ENCODE measurements at places on chromosomes 1 and 21.
A peak's percentile ranks its signal among the peaks of the same experiment; 100 is the strongest.

- no peak for DNase-seq
These were observed 145.0 kb upstream of the ZC3H11B start for GRCh38 chr1:219757890-219758289.

DNA sequence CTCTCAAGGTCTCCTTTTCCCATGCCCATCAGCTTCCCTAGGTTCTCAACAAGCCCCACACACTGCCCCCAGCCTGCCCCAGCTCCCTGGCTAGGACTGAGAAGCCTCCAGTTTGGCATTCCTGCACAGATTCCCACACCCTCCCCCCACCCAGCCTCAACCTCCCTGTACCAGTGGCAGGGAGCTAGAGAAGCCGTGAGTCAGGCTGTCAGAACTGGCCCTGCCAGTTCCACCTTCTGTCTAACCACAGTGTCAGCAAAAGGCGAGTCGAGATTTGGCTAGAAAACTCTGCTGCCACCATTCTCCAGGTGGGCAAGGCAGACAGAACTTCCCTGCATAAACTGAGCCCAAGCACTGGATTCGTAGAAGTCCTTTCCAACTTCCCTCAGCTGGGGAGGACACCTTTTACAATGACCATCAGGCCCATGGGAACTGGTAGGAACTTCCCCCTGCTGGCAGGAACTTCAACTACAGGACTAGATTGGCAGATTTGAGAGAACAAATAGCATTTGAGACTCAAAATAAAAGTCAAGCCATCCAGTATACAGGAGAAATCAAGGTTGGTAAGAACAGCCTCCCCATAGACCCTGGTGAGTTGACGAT lies 31.0 kb downstream of the TNNT2 start:
- DNase-seq, result no peak

DNA sequence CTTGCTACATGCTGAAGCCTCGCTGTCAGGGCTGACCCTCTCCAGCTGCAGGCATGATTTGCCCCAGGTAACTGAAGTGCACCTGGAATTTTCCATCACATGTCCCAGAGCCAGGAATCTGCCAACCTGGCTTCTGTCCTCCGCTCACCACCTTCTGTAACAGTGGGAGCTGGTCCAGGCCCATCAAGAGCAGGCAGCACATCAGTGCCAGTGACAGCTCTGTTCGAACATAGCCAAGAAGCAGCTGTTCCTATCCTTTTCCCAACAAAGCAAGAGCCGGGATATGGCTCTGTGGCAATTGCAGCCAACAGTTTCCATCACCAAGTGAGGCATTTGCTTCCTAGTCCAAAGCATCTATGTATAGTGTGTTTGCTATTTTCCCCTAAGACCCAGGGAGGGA lies 42.2 kb upstream of the KANK4 start:
- DNase-seq, result peak; percentile 82

- no peak for DNase-seq
These were observed 26.2 kb upstream of the ID3 start for GRCh38 chr1:23585321-23586022.

GRCh38 chr1:94496076-94496755 lies 45.3 kb downstream of the F3 start:
- DNase-seq, result no peak

DNA sequence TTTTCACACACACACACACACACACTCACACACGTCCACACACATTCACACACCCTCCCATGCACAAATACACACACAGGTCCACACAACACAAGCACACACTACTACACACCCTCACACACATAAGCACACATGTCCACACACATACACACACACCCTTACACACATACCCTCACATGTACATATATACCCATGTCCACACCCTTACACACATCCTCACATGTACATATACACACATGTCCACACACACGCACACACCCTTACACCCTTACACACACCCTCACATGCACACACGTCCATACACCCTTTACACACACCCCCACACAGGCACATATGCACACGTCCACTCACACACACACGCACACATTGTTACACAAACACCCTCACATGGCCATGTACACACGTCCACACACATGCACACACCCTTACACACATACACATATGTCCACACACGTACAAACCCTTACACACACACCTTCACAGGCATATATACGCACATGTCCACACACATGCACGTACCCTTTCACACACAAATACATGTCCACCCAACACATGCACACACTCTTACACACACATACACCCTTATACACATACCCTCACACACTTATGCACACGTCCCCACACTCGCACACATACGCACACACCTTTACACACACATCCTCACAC lies 50.7 kb downstream of the RGS7 start:
- no peak for DNase-seq

- DNase-seq, result no peak
These were observed 31.8 kb downstream of the MYOM3 start for GRCh38 chr1:24080131-24080530.

All from NCI-H1694 (cell line).